Activated naive CD4-positive, alpha-beta T cell treated with Interleukin-2 at 50 U/mL for 16 hours (primary cell): ENCODE measurements at places on chromosomes 16 and 17.

GRCh38 chr16:88688013-88688778 lies 1.9 kb upstream of the SNAI3 start:
- DNase-seq: no peak

GRCh38 chr16:1678500-1679098 lies 520 bp downstream of the JPT2 start:
- DNase-seq: peak; percentile 60

GRCh38 chr17:36858119-36859002 lies 78.9 kb upstream of the LHX1 start:
- no peak for DNase-seq

DNA sequence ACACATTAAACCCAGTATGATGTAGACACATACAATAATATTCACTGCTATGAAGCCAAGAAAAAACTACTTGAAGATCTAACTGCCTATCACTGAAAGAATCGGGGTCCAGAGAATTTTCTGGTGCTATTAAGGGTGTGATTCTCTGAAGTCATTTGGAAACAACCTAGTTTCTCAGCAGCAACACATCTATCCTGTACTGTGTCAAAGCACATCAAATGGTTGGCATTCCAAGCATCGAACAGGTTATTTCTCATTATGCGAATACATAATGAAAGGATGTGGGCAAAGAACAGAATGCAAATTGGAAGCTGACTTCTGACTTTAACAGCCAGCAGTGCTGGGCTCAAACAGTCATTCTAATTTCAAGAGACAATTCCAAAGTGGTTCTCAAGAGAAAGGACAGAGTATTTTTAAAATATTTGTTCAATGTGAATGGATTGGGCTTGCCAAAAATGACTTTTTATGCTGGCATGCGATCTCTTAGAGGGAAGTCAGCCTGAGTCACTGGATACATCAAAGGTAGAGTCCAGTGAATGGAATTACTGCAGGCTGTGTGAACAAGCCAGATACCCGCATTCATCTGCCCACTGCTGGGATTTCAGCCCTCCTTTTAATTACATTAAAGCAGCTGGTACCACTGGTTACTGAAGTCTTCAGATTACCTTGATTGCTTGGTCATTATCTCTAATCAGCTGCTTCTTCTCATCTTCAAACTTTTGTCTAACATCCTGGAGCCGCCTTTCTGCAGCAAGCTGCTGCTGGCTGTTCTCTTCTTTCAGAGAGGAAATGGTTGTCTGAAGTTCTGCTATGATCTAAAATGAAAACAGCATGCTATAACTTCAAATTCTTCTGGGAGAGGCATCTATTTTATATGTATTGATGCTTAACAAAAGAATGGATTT lies 181.2 kb upstream of the AXIN2 start:
- no peak for DNase-seq

DNA sequence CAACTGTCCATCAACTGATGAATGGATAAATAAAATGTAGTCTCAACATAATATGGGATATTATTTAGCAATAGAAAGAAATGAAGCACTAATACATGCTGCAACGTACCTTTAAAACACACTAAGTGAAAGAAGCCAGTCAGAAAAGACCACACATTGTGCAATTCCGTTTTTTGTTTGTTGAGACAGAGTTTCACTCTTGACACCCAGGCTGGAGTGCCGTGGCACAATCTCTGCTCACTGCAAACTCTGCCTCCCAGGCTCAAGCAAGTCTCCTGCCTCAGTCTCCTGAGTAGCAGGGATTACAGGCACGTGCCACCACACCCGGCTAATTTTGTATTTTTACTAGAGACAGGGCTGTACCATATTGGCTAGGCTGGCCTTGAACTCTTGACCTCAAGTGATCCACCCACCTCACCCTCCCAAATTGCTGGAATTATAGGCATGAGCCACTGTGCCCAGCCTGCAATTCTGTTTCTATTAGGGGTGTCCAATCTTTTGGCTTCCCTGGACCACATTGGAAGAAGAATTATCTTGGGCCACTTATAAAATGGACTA lies 40.1 kb downstream of the SCNN1B start:
- no peak for DNase-seq

DNA sequence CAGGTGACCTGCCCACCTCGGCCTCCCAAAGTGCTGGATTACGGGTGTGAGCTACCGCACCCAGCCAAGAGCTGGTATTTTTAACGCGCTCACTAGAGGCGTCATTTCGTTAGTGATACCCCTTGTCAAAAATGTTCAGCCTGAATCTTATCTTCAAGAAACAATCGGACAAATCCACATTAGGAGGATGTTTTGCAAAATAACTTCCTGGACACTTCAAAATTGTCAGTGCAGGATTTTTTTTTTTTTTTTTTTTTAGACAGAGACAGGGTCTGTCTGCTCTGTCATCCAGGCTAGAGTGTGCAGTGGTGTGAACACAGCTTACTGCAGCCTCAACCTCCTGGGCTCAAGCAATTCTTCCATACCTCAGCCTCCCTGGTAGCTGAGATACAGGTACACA lies 63.0 kb downstream of the RMI2 start:
- no peak for DNase-seq

- DNase-seq: no peak
Observed at GRCh38 chr17:258906-259305, 77.5 kb upstream of the DOC2B start.

GRCh38 chr17:2030779-2031163 lies 818 bp downstream of the DPH1 start:
- DNase-seq: peak; percentile 64

DNA sequence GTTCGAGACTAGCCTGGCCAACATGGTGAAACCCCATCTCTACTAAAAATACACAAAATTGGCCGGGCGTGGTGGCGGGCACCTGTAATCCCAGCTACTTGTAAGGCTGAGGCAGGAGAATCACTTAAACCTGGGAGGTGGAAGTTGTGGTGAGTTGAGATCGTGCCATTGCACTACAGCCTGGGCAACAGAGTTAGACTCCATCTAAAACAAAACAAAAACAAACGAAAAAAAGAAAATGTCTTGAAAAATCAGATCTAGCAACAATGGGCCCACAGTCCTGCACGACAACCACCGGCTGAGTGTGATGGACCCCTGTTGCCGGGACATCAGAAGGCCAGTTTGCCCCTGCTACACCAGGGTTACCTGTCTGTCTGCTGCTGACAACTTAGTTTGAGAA lies 3.9 kb upstream of the RMI2 start:
- no peak for DNase-seq

- DNase-seq: no peak
Observed at GRCh38 chr16:51797669-51798259, 646.7 kb upstream of the SALL1 start.

- no peak for DNase-seq
Observed at GRCh38 chr16:52437277-52437670, 109.7 kb downstream of the TOX3 start.

- peak; percentile 85 for DNase-seq
Observed at GRCh38 chr16:75097941-75098901, 18.4 kb downstream of the LDHD start.

DNA sequence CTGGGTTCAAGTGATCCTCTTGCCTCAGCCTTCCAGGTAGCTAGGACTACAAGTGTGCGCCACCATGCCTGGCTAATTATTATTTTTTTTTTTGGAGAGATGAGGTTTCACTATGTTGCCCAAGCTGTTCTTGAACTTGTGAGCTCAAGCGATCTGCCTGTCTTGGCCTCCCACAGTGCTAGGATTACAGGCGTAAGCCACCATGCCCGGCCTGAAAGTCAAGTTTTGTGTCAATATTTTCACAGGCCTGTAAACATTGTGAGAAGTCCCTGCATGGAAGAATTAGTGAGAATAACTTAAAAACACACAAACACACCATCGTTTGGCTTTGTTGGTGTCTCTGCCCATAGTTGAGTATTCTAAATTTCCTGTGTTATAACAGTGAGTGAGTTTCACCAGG lies 22.2 kb downstream of the NUP85 start:
- DNase-seq: no peak

DNA sequence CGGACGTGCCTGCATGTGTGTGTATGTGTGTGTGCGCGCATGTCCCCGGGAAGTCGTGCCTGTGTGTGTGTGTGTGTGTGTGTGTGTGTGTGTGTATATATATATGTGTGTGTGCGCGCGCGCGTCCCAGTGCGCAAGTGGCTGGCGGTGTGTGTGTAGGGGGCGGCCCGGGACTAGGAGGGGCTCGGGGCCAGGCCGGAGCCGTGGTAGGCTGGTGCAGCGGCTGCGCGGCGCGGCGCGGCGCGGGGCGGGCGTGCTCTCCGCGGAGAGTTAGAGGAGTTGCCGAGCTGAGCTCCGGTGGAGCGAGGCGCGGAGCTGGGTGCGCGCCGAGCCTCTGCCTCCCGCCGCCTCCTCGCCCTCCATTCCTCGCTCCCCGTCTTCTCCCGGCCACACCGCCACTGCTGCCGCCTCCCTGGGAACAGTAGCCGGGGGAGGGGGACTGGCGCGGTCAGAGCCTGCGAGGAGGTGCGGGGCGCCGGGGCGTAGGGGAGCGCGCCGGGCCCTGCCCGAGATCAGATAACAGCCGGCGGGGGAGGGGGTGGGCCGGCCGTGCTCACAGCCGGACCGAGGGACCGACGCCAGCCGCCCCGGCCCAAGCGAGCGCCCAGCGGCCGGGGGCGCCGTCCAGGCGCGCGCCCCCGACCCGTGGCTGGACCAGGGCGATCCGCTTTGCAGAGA lies at the start of gene KCNJ12:
Gene KCNJ12, plus strand, starts transcription at position 277 of the 678 bp plus-strand sequence. CDS start 38,986 bp downstream, outside the sequence.
- no peak for DNase-seq

- no peak for DNase-seq
Observed at GRCh38 chr17:19737305-19738072, 10.6 kb downstream of the ALDH3A1 start.

DNA sequence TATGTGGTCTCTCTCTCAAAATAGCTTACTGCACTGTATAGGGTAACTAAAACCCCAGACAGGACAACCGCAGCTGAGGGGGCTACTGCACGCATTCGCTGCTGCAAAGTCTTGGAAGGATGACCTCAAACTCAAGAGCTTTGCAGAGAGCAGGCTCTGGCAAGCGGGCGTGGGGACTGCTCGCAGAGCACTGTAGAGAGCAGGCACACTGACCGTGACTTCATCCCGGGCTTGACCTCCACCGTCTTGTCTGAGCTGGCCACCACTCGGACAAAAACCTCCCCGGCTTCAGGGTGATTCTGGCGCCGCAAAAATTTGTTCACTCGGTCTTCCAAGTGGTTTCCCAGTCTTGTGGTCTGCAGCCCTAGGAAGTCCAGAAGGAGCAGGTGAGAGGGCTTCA lies 22.9 kb upstream of the TRAP1 start:
- DNase-seq: no peak

DNA sequence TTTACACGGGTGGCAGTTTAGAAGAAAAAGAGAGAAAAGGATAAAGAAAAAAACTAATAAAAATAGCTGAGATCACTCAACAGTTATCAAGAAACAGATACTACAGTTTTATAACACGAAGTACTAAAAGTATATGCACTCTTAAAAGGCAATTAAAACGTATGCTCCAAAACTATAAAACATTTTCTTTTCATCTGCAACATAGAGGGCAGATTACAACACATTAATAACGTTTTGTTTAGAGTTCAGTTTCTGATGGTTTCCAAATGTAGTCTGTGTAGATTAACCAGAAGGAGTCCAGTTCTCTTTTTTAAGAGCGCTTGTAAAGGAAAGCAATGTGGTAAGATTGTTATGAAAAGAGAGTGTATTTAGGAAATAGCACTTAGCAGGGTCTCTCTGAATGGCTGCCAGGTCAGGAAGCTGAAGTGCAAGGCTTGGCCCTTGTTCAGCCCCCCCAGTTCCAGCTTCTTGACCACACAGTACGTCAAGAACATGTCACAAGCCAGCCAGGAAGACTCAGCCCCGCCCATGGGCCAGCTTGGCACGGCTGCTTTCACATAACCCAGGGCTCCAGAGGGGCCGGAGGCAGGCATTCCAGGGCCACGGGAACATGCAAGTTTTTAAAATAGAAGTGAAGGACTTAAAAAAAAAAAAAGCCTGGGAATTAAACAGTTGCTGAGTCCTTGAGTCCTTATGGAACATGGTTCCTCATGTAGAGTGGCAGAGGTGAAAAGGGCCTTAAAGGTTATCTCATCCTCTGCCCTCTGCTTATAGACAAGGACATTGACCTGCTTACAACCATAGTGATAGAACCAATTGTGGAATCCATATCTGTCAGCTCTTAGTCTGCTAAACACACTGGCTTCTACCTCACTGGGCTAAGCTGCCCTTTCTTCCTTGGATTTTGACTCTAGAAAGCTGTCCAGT lies 147.4 kb upstream of the TBX2 start:
- no peak for DNase-seq

GRCh38 chr16:31537362-31538242 lies 9.9 kb downstream of the AHSP start:
- no peak for DNase-seq

- DNase-seq: no peak
Observed at GRCh38 chr16:58057121-58057520, 31.6 kb downstream of the MMP15 start.

DNA sequence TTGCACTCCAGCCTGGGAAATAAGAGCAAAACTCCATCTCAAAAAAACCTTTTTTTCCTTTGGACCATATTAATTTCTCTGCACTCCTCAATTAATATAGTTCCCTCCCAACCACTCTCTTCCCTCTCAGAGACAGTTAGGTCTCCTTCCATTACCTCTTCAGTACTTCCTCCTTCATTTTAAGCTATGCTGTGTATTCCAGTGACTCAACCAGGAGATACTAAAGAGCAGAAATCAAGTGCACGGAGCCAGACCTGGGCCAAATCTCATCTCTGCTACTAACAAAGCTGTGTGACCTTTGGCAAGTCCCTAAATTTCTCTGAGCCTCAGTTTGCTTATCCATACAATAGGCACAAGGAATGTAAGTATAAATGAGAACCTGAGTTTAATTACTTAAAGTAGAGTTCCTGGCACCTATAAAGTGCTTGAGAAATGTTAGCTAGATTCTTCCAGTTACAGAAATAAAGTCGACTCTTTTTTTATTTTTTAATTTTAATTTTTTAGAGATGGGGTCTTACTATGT lies 8.5 kb downstream of the PECAM1 start:
- no peak for DNase-seq

DNA sequence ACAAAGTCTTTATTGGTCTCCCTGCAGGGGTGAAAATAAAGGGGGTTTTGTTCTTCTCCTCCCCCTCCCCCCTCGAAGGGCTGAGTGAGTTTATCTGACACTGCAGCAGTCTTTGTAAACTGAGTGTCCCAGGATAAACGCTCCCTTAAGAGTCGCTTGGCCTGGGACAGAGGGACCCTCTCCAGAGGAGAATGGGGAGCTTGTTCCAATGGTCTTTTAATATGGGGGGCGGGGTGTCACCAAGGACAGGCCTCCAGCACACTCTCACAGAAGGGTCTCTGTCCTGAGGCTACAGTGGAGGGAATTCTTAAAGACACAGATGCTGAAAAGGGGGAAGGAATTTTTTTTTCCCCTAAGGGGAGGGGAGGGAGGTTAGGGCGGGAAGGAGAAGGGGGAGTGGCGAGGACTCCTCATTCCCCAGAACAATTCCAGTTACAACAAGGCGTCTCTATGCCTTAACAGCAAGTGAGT lies 455.5 kb downstream of the SOX9 start:
- no peak for DNase-seq
